Left hindlimb (tissue), 1 donor: ENCODE measurements at places on chromosomes 12 and 14.

DNA sequence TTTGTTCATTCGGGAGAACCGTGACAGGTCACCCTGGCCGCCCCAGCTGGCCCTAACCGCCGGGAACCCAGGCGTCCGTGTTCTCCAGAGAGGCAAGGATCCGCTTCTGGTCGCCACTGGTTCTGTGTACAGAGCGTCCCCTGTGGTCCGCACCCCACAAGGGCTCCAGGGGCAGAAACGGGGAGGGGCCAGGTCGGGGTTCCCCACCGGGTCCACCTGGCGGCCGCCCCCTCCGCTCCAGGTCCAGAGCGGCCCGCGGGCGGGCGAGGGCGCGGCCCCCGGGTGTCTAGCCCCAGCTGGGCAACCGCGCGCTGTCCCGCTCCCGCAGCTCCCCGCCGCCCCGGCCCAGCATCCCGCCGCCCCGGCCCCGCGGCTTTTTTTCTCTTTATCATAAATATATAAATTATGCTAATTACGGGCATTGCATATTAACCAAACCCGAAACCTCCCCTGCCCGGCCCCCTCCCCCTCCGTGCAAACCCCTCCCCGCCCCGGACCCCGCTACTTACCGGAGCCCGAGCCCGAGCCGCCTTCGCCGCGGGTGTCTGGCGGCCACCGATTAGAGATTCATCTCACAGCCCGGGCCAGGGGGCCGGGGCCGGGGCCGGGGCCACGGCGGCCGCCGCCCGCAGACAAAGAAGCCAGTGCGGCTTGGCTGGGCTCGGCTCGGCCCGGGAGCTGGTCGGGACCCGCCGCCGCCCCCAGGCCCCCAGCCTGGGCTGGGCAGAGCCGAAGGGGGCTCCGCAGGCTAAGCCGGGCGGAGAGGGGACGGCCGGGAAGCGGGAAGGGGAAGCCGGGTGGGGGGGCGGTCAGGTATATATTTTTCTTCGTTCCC is 512 bp downstream of the POU6F1 start:
- DNase-seq = peak; percentile 74

- DNase-seq = no peak
Observed at GRCh38 chr14:74456684-74457564, 30.9 kb upstream of the SYNDIG1L start.

DNA sequence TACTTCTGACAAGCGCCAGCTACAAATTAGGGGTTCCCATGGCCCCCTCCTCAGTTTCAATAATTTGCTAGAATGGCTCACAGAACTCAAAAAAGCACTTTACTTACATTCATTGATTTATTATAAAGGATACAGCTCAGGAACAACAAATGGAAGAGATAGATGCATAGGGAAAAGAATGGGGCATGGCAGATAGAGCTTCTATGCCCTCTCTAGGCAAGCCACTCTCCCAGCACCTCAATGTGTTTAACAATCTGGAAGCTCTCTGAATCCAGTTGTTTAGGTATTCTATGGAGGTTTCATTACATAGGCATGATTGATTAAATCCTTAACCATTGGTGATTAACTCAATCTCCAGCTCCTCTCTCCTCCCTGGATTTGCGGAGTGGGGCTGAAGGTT is 184.5 kb upstream of the DAAM1 start:
- no peak for DNase-seq

DNA sequence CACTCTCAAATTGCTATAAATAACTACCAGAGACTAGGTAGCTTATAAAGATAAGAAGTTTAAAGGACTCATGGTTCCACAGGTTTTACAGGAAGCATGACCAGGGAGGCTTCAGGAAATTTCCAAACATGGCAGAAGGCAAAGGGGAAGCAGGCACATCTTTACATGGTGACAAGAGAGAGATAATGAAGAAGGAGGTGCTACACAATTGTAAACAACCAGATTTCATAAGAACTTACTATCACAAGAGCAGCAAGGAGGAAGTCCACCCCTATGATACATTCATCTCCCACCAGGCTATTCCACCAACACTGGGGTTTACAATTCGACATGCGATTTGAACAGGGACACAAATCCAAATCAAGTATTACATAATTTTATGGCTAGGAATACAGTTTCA is 257.7 kb downstream of the BTG1 start:
- DNase-seq = no peak

DNA sequence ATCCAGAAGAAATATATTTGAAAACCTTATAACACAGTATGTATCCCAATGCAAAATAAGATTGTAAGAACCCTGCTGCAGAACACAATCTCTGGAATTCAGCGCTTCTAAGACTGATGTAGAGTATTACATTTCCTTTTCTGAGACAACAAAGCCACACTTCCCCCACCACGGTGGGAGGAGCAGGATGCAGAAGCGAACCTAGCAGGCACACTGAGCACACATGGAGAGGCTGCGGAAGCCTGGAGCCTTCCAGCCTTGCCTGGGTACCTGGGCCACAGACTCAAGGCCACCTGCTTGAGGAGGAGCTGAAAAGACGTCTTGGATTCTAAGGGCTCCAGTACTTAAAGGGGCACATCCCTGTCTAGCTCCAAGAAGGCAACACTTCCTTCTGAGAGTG is 46.4 kb downstream of the TCHP start:
- DNase-seq = no peak

- no peak for DNase-seq
Observed at GRCh38 chr12:128603573-128604115, 220.1 kb downstream of the SLC15A4 start.

DNA sequence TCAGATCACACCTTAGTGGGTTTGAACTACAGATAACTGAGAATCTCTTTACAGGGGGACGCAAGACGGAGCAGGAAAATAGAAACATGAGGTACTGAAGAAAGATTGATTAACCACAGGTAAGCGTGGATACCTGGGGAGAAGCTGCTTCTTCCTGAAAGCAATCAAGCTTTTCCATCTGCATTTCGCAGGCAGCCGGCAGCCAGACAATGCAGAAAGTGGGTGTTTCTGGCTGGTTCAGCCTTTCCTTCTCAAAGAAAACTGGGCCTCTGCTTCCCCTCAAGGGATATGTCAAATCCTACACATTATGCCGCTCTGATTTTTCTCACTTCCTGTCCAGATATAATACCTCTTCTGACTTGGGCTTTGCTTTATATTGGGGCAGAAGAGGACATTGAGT is 39.1 kb upstream of the PPFIA2 start:
- no peak for DNase-seq

DNA sequence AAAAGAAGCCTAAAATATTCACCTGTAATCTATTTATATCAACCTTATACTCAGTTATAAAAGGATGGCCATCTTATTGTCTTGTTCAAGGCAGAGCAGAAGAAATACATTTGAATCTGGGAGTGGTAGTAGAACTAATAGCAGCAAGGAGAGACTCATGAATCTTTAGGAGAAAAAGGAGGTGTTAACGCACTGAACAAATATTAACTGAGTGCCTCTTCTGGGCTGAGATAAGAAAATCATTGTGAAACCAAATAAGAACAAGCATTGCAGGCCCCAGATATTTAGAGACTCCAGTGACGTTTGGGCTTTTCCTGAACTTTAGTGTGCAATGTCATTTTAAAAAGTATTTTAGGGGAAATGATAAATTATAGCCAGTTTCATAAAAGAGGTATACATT is 790.6 kb downstream of the DIO2 start:
- no peak for DNase-seq

DNA sequence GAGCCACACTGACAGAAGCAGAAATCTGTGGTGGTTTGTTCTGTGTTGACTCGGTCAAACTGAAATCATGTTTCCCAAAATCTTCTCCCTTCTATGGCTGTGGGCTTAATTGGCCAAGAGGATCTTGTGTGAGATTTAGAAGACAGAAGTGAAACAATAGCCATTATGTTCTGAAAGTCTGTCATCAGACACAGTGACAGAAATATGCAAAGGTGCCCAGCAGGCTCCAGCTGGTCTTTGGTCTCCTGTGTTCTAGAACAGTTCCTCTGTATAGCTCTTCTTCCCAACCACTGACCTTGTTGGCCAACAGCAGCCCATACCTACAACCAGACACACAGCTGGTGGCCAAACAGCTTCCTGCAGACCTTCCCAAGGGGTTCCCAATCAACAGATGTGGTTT is 25.0 kb upstream of the COCH start:
- no peak for DNase-seq

- DNase-seq = no peak
Observed at GRCh38 chr12:100724071-100724470, 70.5 kb upstream of the ANO4 start.

GRCh38 chr12:76417116-76417515 is 68.9 kb upstream of the BBS10 start:
- DNase-seq = no peak
